ENCODE measurements at places on chromosomes 4 and X.

DNA sequence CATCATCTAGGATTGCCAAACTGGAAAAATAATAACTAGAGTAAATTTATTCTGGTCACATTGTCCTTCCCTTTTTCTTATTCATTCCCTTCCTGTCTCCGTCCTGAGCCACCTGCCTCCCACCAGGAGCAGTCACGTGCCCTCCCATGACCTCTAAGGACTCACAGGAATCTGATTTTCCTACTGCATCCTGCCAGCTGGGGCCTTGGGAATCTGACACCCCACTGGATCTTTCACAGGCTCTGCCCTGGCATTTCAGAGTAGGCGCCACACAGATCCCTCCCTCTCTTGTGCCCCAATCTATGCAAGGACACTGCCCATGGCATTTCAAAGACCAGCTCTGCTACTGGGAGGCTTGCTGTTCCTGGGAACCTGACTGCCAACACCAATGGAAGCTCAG is 520.5 kb downstream of the PPARGC1A start:
- no peak for DNase-seq

- no peak for DNase-seq
These were observed 14.4 kb downstream of the AMBN start for GRCh38 chr4:70606459-70606858.

GRCh38 chr4:8610858-8611616 is 18.5 kb downstream of the CPZ start:
- DNase-seq = no peak

- no peak for DNase-seq
These were observed 149.1 kb upstream of the PCDH10 start for GRCh38 chr4:133000012-133000411.

DNA sequence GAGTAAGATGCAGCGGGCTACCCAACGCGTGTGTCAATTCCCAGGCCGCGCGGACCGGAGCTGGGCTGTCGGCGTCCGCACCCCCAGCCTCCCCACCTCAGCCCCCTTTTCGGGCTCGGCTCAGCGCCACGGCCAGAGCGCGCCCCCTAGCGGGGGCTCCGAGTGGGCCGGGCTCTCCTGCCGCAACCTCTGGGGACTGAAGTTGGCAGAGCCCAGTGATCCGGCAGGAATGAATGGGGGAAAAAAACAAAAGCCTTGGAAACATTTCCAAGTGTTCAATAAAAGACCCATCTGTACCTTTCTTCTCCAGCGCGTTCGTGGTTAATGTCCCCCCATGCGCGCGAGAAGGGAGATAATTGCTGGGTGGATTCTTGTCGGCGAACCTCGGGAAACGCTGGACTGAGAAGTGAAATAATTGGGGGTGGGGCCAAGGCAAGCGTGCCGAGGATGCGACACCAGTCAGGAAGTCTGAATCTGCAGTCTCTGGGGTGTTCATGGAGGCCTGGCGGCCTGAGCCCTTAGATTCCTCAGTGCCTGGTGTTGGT is 5.2 kb upstream of the ARX start:
- no peak for DNase-seq

DNA sequence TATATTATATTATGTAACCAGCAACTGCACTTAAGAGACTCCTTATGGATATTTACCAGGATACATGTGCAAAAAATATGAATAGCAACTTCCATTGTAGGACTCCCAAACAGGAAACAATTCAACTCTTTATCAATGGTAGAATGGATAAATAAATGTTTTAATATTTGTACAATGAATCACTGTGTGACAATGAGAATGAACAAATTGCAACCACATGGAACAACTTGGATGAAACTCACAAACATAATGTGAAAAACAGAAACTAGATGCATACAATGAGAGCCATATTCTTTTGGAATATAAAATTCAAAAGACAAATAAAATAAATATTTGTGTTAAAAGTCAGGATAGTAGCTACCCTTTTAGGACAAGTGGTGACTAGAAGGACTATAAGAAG is 1015.7 kb downstream of the TECRL start:
- no peak for DNase-seq

DNA sequence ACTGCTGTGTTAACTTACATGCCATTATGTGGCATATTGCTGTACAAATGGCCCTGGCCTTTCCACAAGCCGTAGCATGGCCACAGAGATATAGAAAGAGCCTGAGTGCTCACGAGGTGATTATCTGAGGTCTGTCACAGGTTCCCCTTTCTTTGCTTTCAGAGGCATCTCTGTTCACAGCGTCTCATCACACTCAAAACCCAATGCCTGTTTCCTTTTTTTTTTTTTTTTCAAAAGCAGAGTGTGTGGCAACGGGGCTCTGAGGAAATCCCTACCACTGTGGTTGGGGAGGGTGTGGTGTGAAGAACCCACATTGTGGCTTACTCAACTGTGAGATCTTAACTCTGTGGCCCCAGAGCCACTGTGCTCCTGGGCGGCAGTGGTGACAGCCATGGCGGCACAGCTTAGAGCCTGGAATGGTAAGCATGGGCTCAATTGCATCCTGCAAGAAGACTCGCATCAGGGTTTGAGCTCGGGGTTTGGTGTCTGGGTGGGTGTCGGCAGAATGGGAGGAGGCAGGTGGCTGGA is 30.8 kb downstream of the RTL5 start:
- no peak for DNase-seq

GRCh38 chr4:169634975-169635374 is 14.6 kb downstream of the CLCN3 start:
- no peak for DNase-seq

- no peak for DNase-seq
These were observed 38.4 kb downstream of the ZNF185 start for GRCh38 chrX:152936306-152936705.

- no peak for DNase-seq
These were observed 547.2 kb upstream of the ADGRL3 start for GRCh38 chr4:60652933-60653332.

GRCh38 chr4:6693231-6694176 is at the start of gene S100P:
S100P (plus strand) TSS chr4:6693878; CDS start chr4:6693933, 55 bp downstream.
- no peak for DNase-seq

DNA sequence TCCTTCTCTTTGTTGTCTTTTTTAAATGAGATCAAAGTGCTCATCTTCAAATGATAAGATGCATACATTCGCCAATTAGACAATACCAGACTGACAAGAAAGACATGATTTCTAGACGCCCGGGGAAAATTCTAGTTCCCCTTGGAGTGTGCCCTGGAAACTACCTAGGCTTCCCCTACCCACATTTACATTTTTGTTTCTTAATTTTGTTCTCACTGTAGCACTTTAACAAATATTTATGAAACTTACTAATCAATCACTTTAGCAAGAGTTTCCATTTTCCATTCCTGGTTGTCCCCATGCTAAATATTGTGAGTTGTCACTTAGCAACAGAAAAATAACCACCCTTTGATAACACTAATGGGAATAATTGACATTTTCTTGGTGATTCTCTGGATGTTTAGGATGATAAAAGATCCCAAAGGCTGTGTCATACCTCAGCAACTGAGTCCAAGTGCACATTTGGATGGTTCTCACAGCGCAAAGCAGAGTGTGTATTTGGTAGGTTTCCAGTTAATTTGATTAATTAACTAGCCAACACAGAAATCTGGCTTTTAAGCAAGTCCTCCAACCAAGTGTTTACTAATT is 69.6 kb downstream of the FGFBP1 start:
- DNase-seq = no peak

GRCh38 chrX:51878056-51878455 is 15.4 kb upstream of the MAGED1 start:
- DNase-seq = no peak

DNA sequence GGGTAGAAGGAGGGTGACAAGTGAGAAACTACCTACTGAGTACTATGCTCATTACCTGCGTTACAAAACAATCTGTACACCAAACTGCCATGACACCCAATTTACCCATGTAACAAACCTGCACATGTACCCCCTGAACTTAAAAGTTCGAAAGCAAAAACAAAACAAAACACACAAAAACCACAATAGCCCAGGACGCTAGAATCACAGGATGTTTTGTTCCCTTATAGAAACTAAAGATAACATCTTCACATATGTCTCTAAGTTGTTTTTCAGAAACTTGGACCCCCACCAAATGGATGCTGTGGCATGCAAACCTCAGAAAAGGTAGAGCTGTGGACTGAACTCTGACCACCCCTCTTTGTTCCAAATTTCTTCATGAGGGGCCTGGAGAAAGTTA is 25.2 kb upstream of the PNMA5 start:
- no peak for DNase-seq

- DNase-seq = no peak
These were observed 153.1 kb downstream of the AFAP1 start for GRCh38 chr4:7786517-7786916.

- DNase-seq = no peak
These were observed 452.3 kb downstream of the MID1IP1 start for GRCh38 chrX:39253551-39253950.

GRCh38 chr4:153616006-153616555 is 68.0 kb upstream of the TLR2 start:
- no peak for DNase-seq

- DNase-seq = no peak
These were observed 88.4 kb upstream of the TLL1 start for GRCh38 chr4:165784672-165785071.

GRCh38 chr4:158624889-158625478 is 46.7 kb downstream of the C4orf46 start:
- DNase-seq = no peak

DNA sequence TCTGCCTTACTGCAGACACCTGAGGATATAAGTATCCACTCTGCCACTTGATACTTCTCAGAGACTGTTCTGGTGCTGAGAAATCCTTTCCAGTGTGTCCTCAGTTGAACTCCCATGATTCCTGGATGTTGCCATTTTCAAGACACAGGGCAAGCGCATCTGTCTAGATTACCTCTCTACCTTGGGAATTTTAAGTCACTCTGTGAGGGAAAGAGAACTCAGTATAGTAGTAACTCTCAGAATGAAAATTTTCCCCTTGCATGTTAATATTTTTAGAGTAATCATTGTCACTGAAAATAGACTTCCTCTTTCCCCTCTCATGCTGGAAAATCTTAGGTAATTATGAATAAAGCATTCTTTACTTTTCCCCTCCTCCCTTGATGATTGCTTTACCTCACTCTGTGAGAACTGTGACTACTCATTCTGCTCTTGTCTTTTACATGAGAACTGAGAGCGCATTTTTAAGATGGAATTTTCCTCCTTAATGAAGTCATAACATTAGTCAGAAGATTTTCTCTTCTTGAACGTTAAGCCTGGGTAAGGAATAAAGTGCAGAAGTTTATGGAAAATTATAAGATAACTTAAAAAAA is 45.0 kb downstream of the TET2 start:
- no peak for DNase-seq

GRCh38 chr4:152009983-152010709 is 249.3 kb upstream of the GATB start:
- DNase-seq = no peak

GRCh38 chr4:129988957-129989356 is 893.0 kb downstream of the C4orf33 start:
- no peak for DNase-seq

GRCh38 chrX:139204898-139205667 is 325.5 kb upstream of the F9 start:
- DNase-seq = peak; percentile 13

DNA sequence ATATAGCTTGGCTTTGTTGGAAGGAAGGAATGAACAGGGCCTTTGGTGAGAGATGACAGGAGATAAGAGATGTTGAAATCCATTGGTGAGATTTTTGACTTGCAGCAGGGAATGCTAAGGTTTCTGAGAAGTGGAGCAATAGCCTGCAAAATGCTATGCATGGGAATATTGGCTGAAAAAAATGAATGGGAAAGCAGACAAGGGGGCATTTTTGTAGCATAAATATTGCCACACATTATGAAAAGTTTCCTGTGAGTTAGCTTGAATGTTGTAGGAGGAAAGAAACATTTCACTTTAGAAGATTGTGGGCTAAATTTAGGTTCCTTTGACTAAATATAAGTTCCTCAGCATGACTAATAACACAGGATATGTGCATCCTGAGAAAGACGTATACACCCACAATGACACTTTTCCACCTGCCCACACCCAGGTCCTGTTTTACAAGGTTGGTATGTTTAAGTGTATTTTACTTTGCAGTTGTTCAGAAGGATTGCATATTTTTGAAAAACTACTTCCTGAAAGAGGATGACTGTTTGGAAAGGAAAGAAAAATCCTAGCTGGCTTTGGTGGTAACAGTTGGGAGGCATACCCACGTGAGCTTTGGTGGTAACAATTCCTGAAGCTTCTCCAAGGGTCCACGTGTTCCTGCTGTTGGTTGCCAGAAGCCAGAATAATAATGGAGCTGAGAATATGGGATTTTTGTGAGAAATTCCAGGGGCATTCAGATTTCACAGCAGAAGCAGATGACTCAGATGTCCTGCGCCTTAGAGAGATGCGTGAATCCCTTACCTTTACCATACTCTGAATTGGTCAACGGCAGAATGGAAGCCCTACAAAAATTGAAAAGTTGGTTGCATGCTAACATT is 28.5 kb downstream of the PHEX start:
- DNase-seq = no peak

GRCh38 chr4:110751986-110752385 is 129.1 kb upstream of the PITX2 start:
- DNase-seq = no peak

DNA sequence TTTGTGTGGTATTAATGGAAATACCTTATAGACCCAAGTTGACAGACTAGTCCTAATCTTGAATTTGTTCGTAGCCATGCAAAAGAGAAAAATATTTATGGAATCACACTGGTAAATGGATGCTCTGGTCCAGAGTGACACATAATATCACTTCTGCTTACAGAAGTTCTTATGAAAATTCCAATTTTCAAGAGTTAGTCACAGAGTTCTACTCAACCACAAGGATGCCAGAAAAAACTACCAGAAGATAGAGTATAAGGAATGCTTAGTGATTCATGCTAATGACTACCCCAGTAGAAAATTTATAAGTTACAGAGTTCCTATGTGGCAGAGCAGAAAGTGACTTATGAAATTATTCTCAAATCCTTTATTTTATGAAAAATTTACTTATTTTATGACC is 1384.8 kb downstream of the FAM133A start:
- DNase-seq = no peak

DNA sequence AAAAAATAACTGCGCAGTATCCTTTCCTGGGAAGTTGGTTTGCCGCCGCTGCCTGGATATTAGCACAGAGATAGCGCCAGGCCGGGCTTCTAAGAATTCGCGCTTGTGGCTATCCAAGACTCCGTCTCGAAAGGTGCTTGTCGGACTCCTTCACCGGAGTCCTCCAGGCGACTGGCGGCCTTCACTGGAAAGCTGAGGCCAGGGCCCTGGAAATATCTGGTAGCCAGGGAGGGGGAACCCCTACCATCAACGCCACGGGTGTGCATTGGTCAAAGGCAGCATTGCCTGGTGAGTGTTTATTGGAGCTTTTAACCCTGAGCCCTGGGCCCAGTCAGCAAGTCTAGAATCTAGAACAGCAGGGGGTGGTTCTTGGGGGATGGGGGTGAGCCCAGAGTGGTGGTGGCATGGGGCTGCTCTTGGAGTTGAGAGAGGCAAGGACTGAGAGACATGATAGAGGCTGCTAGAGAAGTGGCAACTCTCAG is 577 bp upstream of the PIM2 start:
- no peak for DNase-seq

DNA sequence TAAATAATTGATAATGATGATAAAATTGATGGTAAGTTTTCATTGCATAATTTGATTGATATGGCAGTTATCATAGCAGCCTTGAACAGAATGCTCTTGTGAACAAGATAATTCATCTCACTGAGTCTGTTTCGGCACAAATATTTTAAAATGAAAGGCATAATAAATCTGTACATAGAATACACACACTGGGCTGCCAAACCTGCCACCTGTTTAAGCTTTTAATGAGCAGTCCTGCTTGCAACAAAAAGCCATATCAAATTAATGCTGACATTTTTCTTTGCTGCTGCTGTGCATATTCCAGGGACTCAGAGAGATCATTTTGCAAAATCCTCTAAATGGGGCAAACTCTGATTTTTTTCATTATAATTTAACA is 201.1 kb downstream of the ARHGAP24 start:
- no peak for DNase-seq

Data from NCI-H1048 (cell line).